NCI-H774 (cell line): ENCODE measurements at places on chromosomes 4 and X.

DNA sequence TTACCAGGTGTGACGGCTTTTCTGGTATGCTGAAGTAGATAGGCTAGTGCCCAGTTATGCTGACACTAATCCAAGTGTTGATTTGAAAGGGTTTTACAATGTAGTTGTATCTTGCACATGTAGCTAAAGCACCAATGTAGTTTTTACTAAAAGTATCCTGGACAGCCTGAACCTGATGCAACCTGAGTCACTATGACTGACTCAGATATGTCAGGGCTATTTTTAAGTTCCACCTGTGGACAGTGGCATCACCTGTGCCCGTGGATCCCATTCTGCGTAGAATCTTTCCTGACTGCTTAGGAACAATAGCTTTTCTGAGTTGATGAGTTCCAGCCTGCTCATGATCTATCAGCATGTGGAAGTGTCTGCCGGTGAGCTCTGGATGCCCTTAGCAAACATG is 58.1 kb downstream of the CCNG2 start:
- DNase-seq = no peak

GRCh38 chrX:16484338-16484737 is 165.6 kb upstream of the S100G start:
- no peak for DNase-seq

- no peak for DNase-seq
Measured at GRCh38 chr4:116926631-116927295, 158.6 kb downstream of the TRAM1L1 start.

GRCh38 chrX:16882169-16882568 is 12.0 kb upstream of the RBBP7 start:
- peak; percentile 38 for DNase-seq

DNA sequence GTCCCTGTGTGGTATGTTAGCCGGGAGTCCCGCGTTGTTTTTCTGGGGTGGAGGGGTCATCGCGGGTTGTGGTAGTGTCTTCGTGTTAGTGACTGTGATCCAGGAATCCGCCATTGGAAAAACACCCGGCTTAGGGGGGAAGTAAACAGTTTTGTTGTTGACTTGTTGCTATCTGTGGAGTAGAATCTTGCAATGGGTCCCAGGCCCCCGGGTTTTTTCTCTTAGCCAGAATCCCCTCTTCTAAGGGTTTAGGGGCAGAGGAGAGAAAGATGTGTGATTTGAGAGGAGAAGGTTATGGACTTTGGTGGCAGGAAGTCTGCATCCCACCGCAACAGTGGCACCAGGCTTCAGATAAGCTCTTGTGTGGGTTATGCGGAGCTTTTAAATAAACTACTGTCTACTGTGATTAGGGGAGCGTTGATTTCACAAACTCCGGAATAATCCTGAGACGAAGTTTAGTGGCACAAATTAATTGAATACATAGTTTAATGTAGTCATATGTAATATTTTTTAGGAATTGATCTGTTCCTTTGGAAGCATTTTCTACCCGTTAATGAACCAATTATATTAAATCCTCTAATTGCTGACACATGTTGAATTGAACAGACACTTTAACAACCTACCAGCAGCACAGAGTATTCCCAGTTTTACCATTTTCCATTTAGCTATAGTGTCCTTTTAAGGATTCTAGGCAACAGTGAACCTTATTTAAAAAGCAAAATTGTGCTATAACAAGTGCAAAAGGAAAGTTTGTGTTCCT is 1.4 kb downstream of the DDX3X start:
- DNase-seq = no peak

- DNase-seq = no peak
Measured at GRCh38 chr4:136106753-136107152, 1425.5 kb downstream of the PCDH18 start.

- DNase-seq = no peak
Measured at GRCh38 chr4:154422152-154422551, 69.4 kb downstream of the DCHS2 start.

- DNase-seq = no peak
Measured at GRCh38 chr4:5120468-5120867, 69.2 kb downstream of the STK32B start.

GRCh38 chr4:47915378-47915777 is 995 bp upstream of the NFXL1 start:
- DNase-seq = no peak

- no peak for DNase-seq
Measured at GRCh38 chrX:31007321-31007720, 64.5 kb downstream of the FTHL17 start.

- no peak for DNase-seq
Measured at GRCh38 chr4:176805155-176805554, 12.4 kb upstream of the VEGFC start.

- DNase-seq = no peak
Measured at GRCh38 chr4:26787461-26788340, 72.9 kb upstream of the STIM2 start.

DNA sequence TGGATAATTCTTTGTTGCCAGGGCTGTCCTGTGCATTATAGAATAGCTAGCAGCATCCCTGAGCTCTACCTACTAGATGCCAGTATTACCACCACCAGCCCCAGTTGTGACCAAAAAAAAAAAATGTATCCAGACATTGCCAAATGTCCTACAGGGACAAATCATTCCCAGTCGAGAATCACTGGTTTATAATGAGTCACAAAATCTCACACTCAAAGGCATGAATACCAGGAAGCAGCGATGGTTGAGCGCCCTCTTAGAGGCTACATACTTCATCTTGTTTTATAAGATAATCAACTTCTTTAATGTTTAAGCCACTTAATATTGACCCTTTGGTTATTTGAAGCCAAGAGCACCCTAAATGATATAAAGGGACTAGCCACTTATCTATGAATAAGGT is 297.3 kb downstream of the DHX15 start:
- DNase-seq = no peak

- DNase-seq = no peak
Measured at GRCh38 chrX:82648062-82648461, 860.0 kb upstream of the POU3F4 start.

DNA sequence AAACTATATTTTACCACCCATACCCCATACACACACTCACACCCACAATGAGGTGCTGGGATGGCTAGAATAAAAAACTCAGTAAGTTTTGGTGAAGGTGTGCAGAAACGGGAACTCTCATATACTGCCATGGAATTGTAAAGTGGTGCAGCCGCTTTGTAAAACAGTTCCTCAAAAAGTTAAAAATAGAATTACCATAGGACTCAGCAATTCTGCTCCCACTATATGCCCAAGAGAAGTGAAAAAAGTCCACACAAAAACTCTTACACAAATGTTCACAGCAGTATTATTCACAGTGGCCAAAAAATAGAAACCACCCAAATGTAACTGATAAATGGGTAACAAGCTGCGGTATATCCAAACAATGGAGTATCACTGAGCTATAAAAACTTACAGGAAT is 6.5 kb downstream of the CENPU start:
- DNase-seq = no peak

DNA sequence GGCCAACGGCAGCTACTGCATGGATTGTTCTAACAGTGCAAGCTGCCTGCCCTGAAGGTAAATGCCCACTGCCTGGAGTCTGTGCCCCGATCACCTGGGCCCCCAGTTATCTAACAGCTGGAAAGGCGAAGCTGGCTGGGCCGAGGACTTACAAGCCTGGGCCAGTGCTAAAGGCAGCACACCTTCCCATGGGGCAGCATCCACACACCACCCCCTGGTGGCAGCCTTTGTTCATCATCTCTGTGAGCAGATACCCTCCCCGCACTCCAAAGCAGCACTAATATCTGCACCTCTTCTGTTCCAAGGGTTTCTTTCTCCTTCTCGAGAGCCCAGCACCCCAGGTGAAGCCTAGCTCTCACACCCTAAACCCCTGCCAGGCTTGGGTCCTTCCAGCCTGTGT is 7.6 kb downstream of the SLC2A9 start:
- peak; percentile 47 for DNase-seq

DNA sequence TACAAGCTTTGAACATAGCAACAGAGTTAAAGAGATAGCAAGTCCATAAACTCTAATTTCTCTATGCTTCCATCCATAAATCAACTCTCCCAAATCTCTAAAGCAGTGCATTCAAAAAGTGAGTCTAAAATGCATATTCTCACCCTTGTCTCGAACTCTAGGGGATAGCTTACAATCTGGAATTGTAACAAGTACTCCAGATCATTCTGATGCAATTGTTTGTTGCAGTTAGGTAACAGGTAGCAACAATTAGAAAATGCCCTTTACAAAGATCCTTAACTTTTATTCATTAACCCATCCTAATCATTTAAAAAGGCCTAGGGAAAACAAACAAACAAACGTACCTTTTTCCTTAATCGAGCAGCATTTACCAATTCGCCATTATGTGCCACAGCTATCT is 18.9 kb upstream of the AASDH start:
- DNase-seq = no peak

GRCh38 chr4:52711834-52712250 is 39.4 kb downstream of the ERVMER34-1 start:
- no peak for DNase-seq

GRCh38 chrX:71111141-71111843 is at the start of gene IL2RG:
Gene IL2RG, minus strand, starts transcription at chrX:71111577. Its CDS starts 38 bp downstream, at chrX:71111539.
- DNase-seq = no peak

DNA sequence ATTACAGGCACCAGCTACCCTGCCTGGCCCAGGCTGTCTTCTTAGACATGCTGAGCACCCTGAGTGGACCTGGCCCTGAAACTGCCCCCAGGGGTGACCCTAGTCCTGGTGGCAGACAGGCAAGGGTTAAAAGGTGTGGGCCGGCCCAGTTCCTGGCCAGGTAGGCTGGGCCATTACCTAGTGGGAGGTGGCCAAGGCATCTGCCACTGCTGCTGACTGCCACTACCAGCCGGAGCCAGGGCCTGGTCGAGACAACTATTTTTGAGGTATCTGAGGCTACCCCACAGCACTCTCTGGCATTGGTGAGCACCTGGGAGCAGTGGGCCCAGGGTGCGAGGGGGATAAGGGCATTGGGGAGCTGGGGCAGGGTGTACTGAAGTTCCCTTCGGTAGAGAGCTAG is at the start of gene CCDC120:
TSS of gene CCDC120 (plus strand) at position 206 of the 400 bp plus-strand sequence. CDS start 3,043 bp downstream, outside the sequence.
- DNase-seq = no peak

GRCh38 chr4:35975617-35976355 is 268.5 kb downstream of the ARAP2 start:
- no peak for DNase-seq

DNA sequence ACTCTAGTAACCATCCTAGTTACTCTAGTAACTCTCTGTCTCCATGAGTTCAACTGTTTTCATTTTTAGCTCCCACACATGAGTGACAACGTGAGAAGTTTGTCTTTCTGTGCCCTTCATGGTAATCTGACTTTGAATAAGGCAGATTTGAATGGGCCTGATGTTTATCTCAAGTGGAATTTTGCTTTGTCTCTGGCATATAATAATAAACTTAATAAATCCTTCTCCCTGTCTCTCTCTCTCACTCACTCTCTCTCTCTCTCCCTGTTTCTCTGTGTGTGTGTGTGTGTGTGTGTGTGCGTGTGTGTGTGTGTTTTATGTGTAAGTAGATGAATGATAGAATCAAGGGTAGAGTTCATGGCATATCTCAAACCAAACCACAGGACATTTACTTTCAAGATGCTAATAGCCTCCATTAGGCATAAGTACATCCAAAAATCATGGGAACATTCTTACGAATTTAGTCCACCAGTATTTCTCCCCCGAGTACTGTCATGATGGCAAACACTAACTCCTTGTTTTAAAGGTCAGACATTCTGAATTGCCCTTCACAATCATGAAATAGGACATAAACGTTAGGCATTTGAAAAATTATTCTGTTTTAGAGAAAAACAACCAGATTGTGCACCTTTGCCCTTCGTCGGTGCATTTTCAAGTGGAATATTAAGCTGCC is 193.1 kb downstream of the SPATA18 start:
- DNase-seq = peak; percentile 30

DNA sequence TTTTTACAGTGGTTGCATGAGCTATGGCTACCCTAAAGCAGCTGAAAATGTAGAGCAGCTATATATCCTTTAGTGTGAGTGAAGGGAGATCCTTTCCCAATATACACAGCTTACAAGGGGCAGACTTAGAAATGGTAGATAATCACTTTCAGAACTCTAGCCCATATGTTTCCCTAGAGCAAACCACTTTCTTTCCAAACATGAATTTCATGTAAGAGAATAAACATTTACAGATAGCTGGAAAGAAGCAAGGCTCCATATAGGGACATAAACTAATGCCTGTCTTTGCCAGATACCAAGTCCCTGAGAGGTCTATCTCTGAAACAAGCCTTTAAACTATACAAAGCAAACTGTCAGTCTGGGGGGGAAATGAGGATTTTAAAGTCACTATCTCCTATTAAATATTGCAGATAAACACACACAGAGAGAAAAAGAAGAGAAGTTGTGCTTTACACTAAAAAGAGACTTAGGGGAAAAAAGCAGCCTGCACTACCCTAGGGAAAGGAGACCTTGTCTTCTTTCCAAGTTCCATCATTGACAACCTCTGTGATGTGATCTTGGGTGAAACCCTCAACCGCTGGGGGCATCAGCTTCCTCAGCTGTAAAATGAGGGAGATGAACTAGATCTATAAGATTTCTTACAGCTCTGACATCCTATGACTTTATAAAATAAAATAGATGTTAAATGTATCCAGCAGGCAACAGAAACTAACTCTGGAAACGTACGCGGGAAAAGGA is 73.6 kb downstream of the TMEM156 start:
- DNase-seq = no peak

DNA sequence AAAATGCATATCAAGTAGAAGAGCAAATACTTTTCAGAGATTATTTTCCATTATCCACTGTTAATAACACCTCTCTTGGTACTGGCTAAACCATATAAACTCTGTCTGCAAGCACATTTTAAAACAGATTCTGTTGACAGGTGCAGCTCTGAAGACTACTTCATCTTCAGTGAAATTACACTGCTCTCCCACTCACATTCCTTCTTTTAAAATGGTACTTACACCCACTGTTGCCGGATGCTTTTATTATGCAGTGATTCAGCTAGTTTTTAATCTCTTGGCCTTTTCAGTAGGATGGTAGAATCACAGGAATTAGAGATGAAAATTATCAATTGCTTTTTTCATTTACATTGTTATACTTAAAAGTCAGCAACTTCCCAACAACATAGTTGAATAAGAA is 381.6 kb downstream of the GASK1B start:
- no peak for DNase-seq
